ENCODE measurements at places on chromosomes 5 and 9.

DNA sequence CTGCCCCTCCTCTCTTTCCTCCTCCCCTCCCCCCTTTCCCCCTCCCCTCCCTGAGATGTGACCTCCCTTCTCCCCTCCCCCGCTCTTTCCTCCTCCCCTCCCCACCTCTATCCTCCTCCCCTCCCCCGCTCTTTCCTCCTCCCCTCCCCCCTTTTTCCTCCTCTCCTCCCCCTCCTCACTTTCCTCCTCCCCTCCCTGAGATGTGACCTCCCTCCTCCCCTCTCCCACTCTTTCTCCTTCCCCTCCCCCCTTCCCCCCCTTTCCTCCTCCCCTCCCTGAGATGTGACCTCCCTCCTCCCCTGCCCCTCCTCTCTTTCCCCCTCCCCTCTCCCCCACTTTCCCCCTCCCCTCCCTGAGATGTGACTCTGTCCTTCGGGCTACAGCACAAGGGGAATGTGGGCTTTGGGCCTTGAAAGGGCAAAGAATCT lies 169.8 kb downstream of the COL23A1 start:
- no peak for DNase-seq

- no peak for DNase-seq
Observed at GRCh38 chr9:85502815-85503655, 238.7 kb downstream of the AGTPBP1 start.

- no peak for DNase-seq
Observed at GRCh38 chr9:76900884-76901440, 5.0 kb downstream of the PRUNE2 start.

GRCh38 chr5:36238502-36239295 lies 3.0 kb downstream of the NADK2 start:
- DNase-seq, result no peak

DNA sequence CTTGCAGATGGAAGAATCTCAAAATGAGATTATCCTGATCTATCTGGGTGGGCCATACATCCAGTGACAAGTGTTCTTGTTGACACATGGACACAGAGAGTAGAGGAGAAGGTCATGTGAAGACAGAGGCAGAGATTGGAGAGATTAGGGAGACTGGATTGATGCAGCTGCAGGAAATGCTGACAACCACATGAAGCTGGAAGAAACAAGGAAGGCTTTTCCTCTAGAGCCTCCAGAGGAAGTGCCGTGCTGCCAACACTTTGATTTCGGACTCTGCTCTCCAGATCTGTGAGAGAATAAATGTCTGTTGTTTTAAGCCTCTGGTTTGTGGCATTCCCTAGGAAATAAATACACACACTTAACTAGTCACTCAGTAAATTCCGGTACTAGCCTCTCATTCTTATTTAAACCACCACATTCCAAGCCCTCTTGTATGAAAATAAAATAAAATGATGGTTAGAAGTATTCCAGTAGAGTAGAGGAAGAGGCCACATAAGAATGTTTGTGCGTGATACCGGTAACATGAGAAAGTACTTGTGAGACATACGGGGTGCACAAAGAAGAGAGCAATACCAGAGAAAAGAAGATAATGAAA lies 110.9 kb upstream of the DMAC1 start:
- DNase-seq, result no peak

DNA sequence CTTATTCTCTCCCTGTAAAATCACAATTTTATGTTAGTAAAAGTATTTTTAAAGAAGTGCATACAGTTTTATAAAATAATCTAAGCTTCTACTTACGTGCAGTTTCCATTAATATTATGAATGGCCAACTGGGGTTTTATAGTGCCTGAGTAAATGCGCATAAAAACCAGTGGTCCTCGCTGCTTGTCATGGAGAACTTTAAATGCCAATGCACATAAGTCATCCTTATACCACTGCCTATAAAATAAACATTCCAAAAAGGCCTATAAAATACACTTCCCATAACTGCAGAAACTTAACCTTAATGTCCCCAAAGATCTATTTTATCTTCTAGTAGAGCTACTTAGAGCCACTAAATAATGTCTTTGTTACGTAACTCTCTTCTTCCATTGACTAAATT lies 28.5 kb downstream of the GFM2 start:
- DNase-seq, result no peak

DNA sequence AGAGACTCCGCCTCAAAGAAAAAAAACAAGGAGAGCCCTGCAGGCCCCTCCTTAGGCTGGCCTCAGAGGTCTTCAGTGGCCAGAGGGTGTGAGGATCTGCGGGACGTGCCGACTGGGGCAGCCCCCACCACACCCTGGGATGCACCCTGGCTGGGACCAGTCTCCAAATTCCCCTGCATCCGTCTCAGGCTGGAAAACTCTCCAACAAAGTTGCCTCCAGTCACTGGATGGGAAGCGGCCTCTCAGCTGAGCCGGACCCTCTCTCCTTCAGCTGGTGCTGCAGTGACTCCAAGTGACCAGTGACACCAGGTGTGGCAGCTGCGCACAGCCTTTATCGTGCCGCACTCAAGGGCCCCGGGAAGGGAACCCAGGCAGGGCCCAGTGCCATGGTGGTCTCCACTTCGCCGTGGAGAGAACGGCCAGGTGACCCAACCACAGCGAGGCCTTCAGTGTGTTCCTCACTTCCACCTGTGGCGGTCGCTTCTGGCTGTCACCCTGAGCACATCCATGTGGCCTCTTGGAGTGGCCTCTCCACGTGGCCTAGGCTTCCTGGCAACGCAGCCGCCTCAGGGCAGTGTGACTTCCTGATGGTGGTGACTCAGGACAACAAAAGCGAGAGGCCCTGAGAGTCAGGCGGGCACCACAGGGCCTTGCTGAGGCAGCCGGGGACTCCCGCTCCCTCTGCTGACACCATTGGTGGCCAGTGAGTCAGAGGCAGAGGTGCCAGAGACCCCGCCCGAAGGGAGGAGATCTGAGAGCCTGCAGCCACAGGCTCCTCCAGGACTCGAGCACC lies 19.3 kb upstream of the CAMSAP1 start:
- no peak for DNase-seq

- no peak for DNase-seq
Observed at GRCh38 chr9:96135076-96135752, 166.8 kb downstream of the HSD17B3 start.
